Liver (tissue), 10 donors: ENCODE measurements at places on chromosomes 4 and X.

- DNase-seq: no peak
Measured at GRCh38 chrX:13520351-13520750, 49.0 kb upstream of the EGFL6 start.

DNA sequence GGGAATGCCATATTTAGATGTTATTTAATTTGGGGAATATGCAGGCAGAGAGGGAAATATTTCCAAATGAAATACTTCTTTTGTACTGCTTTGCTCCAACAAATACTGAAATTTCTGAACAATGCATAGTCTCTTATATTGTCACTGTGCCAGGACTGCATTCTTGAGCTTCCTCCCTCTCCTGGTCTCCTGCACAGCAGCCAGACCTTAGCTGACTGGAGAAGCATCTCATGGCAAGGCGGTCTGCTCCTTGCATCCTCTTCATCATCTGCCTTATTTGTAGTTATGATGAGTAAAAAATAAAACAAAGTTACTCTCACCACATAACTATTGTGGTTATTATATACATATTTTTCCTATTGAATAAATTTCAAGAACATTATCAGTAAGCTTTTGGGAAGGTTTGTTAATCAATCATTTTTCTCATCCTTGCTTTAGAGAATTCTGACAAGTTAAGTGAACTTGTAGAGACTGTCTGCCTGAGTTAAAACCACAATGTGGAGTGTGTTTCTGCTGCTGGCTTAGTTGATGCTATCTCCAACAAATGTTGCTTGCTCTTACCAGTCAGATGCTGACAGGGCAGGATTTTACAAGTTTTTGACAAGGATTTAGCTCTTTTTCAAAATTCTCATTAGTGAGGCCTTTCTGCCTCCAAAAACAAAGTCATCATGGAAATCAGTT, 153.6 kb downstream of the SOWAHB start:
- DNase-seq: no peak

GRCh38 chrX:45851434-45851991, 650.8 kb upstream of the DIPK2B start:
- DNase-seq: peak; percentile 41

DNA sequence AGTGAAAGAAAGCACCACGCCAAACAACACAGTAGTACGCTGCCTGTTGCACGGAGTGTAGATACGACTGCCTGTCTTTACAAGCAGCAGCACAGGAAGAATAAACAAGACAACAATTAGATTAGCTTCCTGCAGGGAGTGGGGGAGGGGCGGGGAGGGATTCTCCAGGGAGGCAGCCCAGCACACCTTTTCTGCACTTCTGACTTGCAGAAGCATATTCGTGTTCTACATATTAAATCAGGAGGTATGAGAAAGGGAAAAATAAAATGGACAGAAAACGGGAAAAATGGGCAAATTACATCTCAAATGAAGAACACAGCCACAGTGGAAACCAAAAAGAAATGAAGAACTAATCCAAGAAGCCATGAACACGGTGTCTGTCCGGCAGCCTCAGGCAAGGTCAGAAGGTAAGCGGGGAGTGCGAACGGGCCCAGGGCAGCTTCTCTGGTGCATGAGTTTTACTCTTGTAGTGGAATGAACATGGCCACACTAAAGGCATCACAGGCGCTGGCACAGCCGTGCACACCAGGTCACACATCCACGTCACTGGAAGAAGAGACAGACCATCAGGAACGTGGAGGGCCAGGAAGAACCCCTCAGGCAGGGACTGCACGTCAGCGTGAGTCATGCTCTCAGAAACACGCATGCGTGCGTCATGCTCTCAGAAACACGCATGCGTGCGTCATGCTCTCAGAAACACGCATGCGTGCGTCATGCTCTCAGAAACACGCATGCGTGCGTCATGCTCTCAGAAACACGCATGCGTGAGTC, 20.1 kb upstream of the ADRA2C start:
- no peak for DNase-seq

DNA sequence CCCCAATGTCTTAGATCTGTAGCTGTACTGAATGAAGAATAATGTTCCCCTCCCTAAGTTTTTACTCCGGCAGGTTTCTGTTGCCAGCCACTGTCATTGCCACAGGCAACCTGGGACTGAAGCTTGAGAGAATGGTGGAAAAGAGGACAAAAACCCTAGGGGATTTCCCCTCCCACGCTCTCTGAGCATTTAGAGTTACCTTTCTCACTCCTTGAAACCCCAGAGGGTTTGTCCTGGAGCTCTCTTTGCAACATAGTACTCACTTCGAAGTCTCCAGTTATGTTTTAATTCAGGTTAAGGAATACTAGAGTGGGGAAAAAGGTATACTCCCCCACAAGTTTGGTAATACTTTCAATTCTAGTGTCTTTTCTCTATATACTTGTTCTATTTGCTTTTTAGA, 31.5 kb downstream of the F8 start:
- DNase-seq: no peak

GRCh38 chrX:17642891-17643290, 94.4 kb upstream of the SCML1 start:
- no peak for DNase-seq
